ENCODE measurements at places on chromosomes 6 and 20.

GRCh38 chr20:5364136-5364821 lies 47.5 kb upstream of the PROKR2 start:
- no peak for DNase-seq

DNA sequence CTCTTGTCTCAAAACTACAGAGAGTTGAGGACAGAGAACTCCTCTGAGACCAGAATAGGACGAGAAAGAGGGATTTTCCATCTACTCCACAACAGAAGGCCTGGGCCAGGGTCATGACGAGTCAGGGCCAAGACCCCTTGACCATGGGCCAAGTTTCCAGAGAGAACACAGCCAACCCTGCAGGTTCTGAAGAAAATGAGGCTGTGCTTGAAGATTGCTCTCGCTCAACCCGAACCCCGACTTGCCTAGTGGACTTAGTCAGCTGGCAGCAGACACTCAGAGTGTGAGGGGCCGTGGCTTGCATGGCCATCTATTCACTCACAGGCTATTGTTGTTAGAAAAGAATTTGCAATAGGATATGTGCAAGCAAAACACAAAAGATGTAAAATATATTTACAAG lies 54.5 kb downstream of the TMEM242 start:
- no peak for DNase-seq

DNA sequence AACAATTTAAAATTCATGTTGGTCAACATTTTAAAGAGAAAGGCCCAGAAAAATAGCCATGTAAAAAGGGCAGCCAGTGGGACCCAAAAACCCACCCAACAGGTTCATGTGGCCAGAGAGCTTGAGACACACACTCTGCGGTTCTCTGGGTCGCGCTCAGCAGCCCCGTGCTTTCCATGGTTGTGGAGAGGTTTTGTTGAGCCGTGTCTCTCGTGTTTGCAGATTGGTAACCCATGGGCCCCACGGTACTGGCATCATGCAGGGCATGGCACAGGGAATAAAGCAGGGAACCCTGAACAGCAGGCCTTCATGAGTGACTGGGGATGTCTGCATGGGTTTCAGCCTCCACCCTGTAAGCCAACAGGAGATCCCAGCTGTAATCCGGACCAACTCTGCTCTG lies 127.7 kb upstream of the CST7 start:
- DNase-seq: no peak

GRCh38 chr6:143478479-143479062 lies 28.0 kb downstream of the PEX3 start:
- no peak for DNase-seq

- DNase-seq: no peak
These were observed 41.8 kb downstream of the GPR63 start for GRCh38 chr6:96795481-96795880.

GRCh38 chr6:87944541-87944954 lies 103.1 kb upstream of the SPACA1 start:
- no peak for DNase-seq

DNA sequence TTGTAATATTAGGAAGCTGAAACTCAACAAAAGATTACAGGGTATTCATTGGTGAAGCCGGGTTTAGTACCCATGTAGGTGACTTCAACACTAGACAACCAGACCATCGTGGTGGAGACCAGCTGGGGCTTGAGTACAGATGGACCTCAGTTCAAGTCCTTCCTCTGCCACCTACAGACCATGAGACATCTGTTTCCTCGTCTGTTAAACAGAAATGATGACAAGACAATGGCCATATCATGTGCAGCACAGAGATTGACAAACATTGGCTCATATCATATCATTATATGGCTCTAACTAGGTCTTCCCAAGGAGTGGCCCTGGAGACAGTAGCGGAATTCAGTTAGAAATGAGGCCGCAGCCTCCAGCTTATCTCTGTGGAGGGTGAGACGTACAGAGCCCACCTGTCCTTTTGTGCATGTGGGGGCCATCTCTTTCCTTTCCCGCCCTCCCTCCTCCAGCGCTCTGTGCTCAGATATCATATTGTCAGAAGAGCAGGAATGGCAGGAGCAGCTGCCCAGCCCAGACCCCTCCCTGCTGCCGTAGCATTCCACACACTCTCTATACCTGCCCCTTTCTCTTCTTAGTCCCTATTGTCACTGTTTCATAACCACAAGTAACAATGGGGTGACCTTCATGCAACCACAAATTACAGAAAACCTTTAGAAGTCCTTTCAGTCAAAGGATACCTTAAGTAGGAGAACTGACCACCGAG lies 75.1 kb downstream of the LY86 start:
- DNase-seq: no peak

DNA sequence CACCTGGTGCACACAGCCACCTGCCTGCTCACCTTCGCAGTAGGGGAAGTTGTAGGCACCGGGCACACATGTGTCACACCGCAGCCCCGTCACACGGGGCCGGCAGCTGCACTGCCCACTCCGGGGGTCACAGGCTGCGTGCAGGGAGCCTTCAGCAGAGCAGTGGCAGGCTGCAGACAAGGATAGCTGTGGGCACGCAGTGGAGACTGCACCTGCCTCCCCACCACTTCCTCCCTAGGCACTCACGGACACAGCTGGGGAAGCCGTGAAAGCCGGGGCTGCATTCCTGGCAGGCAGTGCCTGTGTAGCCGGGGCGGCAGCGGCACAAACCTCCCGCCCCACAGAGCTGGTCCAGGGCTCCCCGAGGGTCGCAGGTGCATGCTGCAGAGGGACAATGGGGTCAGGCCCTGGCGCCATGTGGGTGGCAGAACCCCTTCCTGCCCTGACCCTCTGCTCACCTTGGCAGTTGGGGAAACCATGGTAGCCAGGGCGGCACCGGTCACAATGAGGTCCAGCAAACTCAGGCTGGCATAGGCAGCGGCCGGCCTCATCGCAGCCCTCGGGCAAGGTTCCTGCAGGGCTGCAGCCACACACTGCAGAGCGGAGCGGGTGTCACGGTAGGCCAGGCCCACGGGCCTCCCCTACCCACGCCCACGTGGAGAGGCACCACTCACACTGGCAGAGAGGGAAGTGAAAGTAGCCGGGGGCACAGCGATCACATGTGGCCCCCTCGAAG lies 29.4 kb downstream of the LAMA5 start:
- no peak for DNase-seq

GRCh38 chr20:33914919-33915318 lies 78.8 kb upstream of the RALY start:
- no peak for DNase-seq

- DNase-seq: no peak
These were observed 16.4 kb downstream of the PIGT start for GRCh38 chr20:45432294-45432693.

DNA sequence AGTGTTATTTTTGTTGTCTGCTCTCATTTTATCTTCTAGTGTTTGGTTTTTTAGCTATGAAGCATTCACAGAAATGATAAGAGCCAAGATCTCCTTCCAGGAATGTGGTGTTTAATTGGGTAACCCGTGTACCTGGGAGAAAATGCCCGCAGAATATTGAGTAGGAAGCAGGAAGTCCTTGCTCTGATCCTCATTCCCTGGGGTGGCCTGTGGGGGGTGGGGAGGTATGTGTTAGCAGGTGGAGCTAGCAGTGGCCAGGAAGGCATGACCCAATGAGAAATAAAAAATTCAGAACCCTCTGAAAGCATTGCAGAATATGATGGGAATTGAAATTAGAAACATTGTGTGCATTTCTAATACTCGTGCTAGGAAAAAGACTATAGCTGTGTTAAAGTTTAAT lies 100.8 kb downstream of the DTD1 start:
- DNase-seq: no peak

- DNase-seq: no peak
These were observed 84.9 kb upstream of the LRFN2 start for GRCh38 chr6:40672087-40672486.

- DNase-seq: peak; percentile 78
These were observed 72.3 kb downstream of the MRPL14 start for GRCh38 chr6:44054721-44055559.

- DNase-seq: peak; percentile 14
These were observed 2.7 kb downstream of the KCNS1 start for GRCh38 chr20:45098103-45098773.

Data from fibroblast of skin of left quadriceps (primary cell).